AG09319 (cell line): ENCODE measurements at places on chromosomes 7 and 10.

GRCh38 chr10:113894581-113894980 is 40.1 kb downstream of the NHLRC2 start:
- no peak for DNase-seq

DNA sequence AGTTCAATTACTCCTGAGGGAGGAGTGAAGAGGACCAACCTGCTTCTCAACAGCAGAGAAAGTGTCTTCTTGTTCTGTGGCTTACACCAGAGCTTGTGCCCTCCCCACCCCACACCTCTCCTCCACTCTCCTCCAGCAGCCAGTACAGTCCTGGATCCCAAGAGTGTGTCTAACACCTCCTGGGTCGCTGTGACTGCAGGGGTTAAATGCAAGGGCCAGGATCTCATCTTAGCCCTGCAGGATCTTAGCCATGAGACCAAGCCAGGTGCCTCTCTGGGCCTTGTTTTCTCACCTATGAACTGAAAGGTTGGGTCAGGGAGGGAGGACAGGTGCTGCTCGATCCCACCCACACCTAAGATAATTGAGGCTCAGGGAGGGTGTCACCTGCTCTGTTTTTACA is 34.5 kb upstream of the MSRB2 start:
- no peak for DNase-seq

GRCh38 chr7:141231018-141231792 is 157.3 kb downstream of the TMEM178B start:
- DNase-seq: peak; percentile 2

- DNase-seq: no peak
Observed at GRCh38 chr10:80382989-80383388, 25.4 kb upstream of the PRXL2A start.

DNA sequence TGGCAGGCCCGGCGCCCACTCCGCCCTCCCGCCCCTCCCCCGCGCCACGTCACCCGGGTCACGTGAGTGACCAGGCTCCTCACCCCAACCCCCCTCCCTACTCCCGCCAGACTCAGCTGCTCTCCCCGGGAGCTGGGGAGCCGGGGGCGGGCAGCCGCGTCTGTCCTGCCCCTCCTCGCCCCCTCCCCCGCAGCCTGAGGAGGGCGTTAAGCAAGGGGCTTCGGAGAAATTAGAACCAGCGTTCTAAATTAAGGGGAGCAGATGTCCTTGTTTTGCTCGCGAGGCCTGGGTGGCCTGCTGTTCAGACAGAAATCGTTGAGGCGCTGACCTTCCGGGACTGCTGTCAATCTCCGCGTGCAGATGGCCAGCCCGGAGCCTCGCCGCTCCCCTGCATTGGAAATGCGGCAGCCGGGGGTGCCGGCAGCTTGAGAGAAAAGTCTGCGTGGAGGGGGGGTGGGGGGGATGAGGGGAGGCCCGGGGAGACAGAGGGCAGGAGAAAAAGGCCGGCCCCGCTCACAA is 102.2 kb upstream of the ZNF438 start:
- DNase-seq: no peak

DNA sequence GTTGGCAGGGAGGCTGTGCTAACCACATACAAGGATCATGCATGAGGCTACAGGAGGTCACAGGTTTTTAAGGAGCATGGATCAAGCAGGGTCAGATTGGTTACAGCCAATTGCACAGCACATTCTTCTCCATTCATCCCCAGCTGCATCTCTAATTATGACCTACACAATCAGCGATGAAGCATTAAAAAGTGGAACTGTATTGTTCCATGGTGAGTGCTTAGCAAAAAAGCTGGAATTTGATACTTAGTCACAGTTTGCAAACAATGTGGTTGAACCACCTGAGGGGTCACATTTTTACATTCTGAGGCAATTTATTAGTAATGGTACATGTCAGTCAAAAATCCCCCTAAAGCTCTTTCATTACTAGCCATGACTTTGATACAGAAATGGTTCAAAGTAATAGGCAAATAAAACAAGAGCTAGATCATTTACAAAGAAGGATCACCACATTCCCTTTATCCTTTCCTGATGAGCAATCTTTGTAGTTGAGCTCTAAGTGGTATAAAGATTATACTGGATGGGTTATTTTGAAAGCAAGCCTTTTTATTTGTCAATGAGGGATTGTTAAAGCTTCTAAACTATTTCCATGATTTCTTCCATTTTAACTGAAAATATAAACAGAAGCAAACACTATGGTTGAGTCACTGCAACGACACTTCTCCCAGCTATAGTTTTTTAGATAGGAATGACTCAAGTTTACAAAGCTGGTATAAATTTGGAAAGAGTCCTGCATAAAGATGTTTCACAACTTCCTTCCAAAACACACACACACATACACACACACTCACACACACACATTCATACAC is 217.8 kb upstream of the SEMA3A start:
- DNase-seq: peak; percentile 89

DNA sequence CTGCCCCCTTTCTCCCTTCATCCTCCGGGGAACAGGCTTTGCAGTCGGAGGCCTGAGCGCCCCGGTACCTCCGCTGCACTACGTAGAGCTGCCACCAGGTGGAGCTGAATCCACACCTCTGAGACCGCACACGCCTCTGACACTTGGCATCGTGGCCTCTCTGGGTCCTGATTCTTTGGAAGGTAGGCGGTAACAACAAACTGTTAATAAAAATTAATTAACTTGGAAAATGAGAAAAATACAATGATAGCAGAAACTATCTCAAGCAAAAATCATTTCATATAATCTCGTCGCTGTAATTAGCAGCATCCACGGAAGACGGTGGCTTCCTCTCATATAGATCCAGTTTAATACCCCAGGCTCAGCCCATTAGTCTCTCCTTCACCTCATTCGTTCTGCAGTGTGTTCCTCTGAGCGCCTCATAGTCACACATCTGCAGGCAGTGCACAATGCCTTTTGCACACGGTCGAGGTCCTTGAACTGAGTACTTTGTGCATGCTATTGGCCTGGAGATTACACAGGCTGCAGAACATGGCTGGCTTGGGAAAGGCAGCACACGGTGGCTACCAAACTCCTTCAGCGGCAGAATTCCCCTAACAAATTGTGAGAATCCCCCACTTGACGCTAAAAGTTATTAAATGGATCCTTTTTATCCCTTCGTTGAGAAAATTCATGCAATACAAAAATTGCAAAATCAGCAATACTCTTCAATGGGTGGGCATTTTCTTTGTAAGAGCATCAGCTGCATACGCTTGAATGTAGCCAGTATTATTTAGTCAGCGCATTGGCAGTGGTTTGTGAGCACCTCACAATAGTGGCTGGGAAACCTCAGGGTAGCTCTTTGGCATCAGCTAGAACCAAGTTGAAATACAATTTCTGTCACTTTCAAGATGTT is 18.7 kb downstream of the OR9A2 start:
- no peak for DNase-seq

- DNase-seq: no peak
Observed at GRCh38 chr10:29585488-29585976, 49.2 kb downstream of the SVIL start.

DNA sequence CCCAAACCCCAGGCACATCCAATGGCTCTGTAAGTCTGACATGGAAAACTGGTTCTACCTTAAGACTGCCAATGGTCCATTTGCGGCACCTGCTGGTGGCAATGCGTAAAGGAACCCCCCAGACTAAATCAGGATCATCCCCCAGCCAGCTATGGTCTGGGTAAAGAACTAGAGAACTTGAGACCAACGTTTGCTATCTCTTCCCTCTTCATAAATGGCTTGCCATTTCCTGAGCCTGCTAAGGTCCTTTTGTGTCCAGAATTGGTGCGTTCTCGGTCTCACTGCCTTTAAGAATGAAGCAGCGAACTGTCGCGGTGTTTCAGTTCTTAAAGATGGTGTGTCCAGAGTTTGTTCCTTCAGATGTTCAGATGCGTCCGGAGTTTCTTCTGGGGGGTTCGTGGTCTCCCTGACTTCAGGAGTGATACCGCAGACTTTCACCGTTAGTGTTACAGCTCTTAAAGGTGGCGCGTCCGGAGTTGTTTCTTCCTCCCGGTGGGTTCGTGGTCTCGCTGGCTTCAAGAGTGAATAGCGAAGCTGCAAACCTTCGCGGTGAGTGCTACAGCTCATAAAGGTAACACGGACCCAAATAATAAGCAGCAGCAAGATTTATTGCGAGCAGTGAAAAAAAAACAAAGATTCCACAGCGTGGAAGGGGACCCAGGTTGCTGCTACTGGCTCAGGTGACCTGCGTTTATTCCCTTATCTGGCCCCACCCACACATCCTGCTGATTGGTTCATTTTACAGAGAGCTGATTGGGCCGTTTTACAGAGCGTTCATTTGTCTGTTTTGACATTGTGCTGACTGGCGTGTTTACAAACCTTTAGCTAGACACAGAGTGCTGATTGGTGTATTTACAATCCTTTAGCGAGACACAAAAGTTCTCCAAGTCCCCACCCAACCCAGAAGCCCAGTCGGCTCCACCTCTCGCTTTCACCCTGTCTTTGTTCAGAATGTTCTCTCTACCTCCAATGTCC is 95.4 kb downstream of the ELMO1 start:
- no peak for DNase-seq

GRCh38 chr10:44186150-44186549 is 198.7 kb downstream of the CXCL12 start:
- DNase-seq: peak; percentile 85

DNA sequence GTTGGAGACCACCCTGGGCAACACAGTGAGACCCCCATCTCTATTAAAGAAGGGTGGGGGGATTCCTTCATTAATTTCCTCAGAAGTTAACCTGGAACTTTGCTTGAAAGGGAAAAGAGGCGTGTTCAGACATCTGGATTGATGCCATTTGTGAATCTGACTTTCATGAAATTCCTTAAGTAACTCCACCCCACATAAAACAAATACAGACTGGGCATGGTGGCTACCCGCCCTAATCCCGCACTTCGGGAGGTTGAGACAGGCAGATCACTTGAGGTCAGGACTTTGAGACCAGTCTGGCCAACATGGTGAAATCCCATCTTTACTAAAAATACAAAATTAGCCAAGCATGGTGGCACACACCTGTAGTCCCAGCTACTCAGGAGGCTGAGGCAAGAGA is 75.0 kb downstream of the EEPD1 start:
- no peak for DNase-seq

DNA sequence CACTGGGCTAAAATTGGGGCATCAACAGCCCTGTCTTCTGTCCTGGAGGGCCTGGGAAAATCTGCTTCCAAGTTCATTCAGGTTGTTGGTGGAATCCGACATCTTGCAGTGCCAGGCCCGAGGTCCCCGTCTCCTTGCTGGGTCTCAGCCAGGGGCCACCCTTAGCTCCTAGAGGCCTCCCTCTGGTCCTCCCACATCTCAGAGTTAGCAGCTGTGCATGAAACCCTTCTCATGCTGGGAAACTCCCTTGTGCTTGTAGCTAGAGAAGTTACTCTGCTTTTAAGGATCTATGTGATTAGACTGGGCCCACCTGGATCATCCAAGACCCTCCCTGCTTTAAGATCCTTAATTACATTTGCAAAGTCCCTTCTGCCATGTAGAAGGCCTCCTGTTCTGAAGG is 15.3 kb downstream of the HIP1 start:
- DNase-seq: no peak

GRCh38 chr7:28178599-28178998 is 2.0 kb downstream of the JAZF1 start:
- no peak for DNase-seq

DNA sequence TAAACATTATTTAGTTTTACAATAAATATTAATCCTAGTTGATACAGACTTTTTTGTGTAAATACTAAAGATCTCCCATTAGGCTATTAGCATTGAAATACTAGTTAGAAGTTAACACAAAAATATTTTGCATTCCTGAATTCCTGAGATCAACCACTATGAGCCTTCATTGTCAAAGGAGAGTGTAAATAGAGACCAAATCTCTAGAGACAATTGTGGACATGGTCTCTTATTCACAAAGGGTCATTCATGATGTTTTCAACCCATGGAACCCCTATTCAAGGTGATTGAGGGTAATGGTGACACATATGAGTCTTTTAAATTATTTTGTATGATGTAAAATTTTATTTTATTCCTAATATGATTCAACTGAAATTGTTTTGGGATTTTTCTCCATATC is 1454.8 kb upstream of the LRRTM3 start:
- DNase-seq: no peak
